NCI-H2171 treated with DMSO at 0.1 percent for 48 hours (cell line): ENCODE measurements at places on chromosomes 6 and 20.

GRCh38 chr20:62743777-62744317 is 35.2 kb downstream of the NTSR1 start:
- no peak for DNase-seq

DNA sequence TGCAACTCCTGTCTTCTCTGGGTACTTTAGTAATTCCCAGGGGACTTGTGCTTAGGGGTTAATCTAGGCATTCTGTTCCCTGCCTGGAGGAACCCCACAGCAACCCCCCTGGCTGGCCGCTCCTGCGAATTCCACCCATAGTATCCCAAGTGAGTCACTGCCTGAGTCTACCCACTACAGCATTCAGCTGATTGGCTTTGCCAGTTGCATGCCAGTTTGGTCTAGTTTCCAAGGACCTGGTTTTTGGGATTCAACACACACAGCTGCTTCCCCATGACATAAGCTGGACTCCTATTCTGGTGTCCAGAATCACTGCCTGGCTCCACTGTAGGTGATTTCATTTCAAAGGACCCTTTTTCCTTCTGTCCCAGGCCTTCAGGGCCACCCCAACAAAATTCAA is 40.3 kb downstream of the PLCG1 start:
- DNase-seq: no peak

- peak; percentile 61 for DNase-seq
Measured at GRCh38 chr20:59063358-59064213, 21.0 kb upstream of the PRELID3B start.

DNA sequence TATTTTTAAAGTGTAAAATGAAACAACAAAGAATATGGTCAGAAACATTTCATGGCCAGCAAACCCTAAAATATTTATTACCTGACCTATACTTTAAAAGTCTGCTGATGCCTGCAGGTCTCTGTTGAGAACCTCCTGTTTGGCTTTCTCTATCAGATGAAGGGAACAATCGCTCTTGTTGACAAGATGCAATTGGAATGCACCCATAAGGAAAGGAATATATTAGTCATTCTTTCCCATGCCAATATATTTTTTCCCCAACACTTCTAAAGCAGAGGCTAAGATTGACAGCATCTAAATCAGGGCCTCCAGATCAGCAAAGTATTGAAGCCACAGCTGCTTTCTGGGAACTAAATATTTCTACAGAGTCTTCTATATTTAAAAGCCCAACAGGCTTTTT is 897.8 kb downstream of the EPHA7 start:
- no peak for DNase-seq

GRCh38 chr20:1920252-1920651 is 25.0 kb downstream of the SIRPA start:
- no peak for DNase-seq

DNA sequence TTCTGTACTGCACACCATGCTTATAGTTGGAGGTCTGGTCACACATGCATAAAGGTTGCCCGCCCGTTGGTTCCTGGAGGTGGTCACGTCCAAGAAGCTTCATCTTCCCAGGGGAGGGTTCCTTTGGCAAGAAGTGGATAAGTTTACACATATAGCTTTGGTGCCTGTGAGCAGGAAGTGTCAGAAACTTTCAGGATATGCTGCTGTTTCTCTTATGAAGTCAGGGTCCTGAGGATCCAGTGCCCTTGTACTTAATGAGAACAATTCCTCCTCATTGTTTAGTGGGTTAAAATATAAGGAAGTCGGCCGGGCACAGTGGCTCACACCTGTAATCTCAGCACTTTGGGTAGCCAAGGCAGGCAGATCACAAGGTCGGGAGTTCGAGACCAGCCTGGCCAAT is 115.5 kb upstream of the DUSP22 start:
- no peak for DNase-seq
